Epithelial cell of alveolus of lung (primary cell): ENCODE measurements at places on chromosomes 11 and 22. TPM values are rescaled to one million over a fixed set of nuclear protein-coding genes. Genes with fewer than 3 reads are reported as not detected.

The YPEL4 gene
- total RNA-seq = 0.13 and 9.7 TPM in 2 replicates

The KRTAP5-6 gene
- total RNA-seq = not detected in 2 replicates

The SLC7A4 gene
- 0.13 TPM in 1 of 2 replicates, not detected in the other for total RNA-seq

The TTC28 gene
- total RNA-seq = 11.1 and 68.4 TPM in 2 replicates

The HOATZ gene
- total RNA-seq = under 0.01 TPM in 1 of 2 replicates, not detected in the other

The BCL2L13 gene
- total RNA-seq = 40.0 and 43.0 TPM in 2 replicates

The CRELD2 gene
- 47.1 and 88.0 TPM in 2 replicates for total RNA-seq

The MMP8 gene
- under 0.01 TPM in 1 of 2 replicates, not detected in the other for total RNA-seq

The OR8G1 gene
- total RNA-seq = not detected in 2 replicates

The OR10A2 gene
- total RNA-seq = not detected in 2 replicates

The OR6A2 gene
- 0.24 TPM in 1 of 2 replicates, not detected in the other for total RNA-seq

The GUCY1A2 gene
- total RNA-seq = 0.40 and 1.2 TPM in 2 replicates

The BATF2 gene
- total RNA-seq = 1.8 and 3.2 TPM in 2 replicates

The CCDC90B gene
- total RNA-seq = 30.9 and 53.0 TPM in 2 replicates

The NCF4 gene
- not detected in 2 replicates for total RNA-seq

The MRGPRX4 gene
- not detected in 2 replicates for total RNA-seq

The CRYBB2 gene
- not detected in 2 replicates for total RNA-seq

The DPAGT1 gene
- total RNA-seq = 31.3 and 32.2 TPM in 2 replicates

The HMGXB4 gene
- 15.4 and 23.8 TPM in 2 replicates for total RNA-seq

The SCARF2 gene
- 26.1 and 65.1 TPM in 2 replicates for total RNA-seq
